ENCODE measurements at places on chromosomes 2 and 18.

DNA sequence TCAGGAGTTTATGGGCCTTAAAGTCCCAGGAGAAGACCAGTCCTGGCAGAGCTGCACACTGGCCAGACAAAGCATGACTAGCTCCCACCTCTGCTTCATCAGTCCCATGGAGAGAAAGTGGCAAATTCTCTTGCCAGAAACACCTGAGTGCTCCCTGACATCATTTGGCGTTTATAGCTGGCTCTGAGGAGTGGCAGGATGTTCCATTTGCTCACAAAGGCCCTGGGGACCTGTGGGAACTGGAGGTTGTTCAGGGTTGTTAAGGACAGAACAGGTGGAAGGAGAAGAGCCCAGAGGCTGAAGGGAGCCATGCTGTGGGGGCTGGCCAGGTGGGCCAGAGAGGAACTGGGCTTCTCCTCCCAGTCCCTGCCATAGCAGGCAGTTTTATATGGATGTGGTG, 56.1 kb downstream of the RPL37A start:
- DNase-seq: no peak

DNA sequence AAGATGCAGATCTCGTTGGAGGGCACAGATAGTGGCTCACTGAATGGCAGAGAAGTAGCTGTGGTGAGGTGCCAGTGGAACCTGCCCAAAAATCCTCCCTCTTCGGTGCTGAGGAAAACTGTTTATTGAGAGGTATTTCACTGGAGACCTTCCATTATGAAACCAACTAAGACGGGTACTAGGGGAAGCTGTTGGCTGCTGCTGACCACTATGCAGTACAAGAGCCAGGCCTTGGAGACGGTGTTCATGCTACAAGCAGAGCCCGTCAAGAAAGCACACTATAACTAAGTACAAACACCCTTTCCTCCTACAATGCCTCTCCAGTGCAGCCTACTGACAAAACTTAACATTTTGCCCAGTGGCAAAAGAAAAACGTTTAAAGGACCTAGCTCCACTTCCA, 4.6 kb downstream of the ARL5A start:
- DNase-seq: no peak

- no peak for DNase-seq
Observed at GRCh38 chr2:9782197-9782719, 61.0 kb upstream of the TAF1B start.

- no peak for DNase-seq
Observed at GRCh38 chr2:28318023-28318422, 74.6 kb upstream of the FOSL2 start.

GRCh38 chr2:171482877-171483276, 39.4 kb upstream of the CYBRD1 start:
- no peak for DNase-seq

Data from cerebellar nuclear complex (tissue), 1 donor.